Activated T-helper 2 cell treated with anti-CD3 and anti-CD28 coated beads, Interferon-gamma antibody, Interleukin-2, Interleukin-4, amounts not matched to agents 10 μg/mL and 5 μg/mL and 100 μg/mL, durations not matched to agents 14 hours and 24 hours and 36 hours (primary cell): ENCODE measurements at places on chromosomes 13 and 19. TPM values are rescaled to one million over a fixed set of nuclear protein-coding genes. Genes with fewer than 3 reads are reported as not detected.
A peak's percentile ranks its signal among the peaks of the same experiment; 100 is the strongest.

DNA sequence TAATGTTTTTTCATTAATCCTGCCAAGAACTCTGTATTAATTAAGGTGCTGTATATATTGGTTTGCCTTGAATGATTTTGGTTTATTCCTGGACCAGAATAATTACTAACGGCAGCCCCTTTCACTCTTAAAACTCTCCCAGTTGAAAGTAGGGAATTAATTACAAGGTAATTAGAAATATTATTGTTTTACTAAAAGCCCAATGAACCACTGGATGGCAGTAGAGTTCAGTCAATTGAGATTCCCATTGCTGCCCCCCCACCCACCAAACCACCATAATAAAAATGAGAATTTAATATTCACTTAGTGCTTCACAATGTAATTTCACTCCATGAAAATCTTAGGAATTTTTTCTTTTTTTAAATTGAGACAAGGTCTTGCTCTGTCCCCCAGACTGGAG, 13.7 kb downstream of the WBP4 start:
- peaks cover 65% of the 10 kb centered on the region for H3K36me3 ChIP-seq
- no peaks in the 10 kb centered on the region for H3K4me1 ChIP-seq
- no peak overlapping the region for H3K4me3 ChIP-seq
- H3K27me3 ChIP-seq = no peaks in the 10 kb centered on the region
- H3K27ac ChIP-seq = no peak overlapping the region

Gene CYP2A6
- total RNA-seq = not detected in 2 replicates

Gene ODAD3
- total RNA-seq = 0.37 TPM in 1 of 2 replicates, not detected in the other

DNA sequence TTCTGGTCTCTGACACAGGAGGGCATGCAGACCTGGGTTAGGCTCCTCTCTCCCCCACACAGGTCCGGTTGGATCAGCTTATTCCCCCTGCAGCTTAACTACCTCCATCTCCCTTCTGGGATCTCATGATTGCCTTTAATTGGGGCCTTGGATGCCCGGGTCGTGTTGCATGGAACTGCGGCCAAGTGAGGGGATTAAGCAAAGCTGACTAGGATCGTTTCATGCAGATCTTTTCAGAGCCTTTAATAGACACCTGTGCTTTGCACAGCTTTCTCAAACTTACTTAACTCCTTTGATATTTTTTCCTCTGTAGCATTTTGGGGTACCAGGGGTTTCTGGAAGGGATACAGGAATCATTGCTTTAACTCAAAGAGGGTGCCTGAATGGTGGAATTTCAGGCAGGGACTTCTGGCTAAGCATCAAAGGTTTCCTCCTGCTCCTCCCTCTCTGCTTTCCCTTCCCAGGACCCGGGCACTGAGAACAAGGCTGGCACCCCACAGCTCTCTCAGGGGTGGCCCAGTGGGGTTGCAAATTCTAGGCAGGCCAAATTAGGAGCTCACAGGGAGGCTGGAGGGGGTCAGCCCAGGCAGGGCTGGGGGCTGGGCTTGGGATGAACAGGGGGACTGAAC, 477 bp downstream of the NFILZ start:
- no peak overlapping the region for H3K4me3 ChIP-seq
- no peaks in the 10 kb centered on the region for H3K4me1 ChIP-seq
- H3K27me3 ChIP-seq = no peaks in the 10 kb centered on the region
- no peak for DNase-seq

Gene ZNF254
- 8.7 and 11.5 TPM in 2 replicates for total RNA-seq

Gene ZNF628
- 8.6 and 9.5 TPM in 2 replicates for total RNA-seq

DNA sequence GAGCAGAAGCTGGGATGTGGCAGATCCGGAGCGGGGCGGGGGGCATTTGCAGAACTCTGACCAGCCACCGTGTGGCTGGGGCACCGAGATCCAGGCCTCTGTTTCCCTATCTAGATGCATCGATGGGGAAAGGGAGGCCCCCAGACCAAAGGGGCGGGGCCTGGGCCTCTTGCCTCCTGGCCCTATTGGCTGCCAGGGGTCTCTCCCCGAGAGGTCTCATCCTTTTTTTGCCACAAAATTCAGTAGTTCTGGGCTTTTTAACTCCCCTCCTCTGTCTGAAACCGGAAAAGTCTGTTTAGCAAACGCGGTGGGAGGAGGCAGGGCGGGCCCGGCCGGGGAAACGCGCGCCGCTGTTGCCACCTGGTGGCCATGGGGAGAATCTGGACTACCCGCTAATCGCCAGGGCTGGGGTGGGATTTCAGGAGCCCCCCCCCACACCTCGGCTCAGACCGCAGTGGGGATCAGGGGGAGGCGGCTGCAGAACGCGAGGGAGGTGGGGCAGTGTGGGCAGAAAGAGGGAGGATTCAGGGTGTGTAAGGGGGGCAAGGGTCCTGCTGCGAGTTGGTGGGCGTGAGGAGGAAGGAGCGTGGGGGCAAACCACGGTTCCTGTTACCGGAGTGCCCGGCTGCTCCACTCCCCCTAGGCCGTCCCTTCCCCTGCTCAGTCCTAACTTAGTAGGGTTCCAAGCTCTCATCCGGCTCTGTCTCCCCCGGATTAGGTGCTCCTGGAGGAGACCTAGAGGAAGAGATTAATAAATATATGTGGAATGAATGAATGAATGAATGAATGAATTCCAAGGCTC, 28.3 kb downstream of the IL12RB1 start:
- H3K27ac ChIP-seq = peak overlapping the region; percentile 67
- peaks cover 10% of the 10 kb centered on the region for H3K4me1 ChIP-seq

Gene CGB1
- not detected in 2 replicates for total RNA-seq

Gene IGFL3
- total RNA-seq = not detected in 2 replicates

Gene C19orf25
- total RNA-seq = 33.0 and 37.9 TPM in 2 replicates

DNA sequence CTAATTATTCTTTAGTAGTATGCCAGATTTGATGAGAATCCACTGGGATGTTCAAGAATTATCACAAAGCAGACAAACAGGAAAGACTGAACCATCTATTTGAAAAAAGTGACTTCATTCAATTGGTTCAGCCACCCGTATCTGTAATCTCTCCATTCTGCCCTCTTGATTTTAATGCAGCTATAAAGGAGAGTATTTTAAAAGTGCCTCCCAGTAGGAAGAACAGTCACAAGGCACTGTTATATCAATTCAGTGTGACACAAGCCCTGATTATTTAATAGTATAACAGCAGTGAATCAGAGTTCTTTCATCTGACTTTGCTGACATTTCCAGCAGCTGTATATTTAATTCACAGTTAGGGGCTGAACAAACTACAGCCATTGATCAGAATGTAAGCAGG, 77.3 kb upstream of the SLAIN1 start:
- no peaks in the 10 kb centered on the region for H3K4me1 ChIP-seq
- peaks cover 14% of the 10 kb centered on the region for H3K27me3 ChIP-seq
- no peak overlapping the region for H3K27ac ChIP-seq
- no peak overlapping the region for H3K4me3 ChIP-seq

Gene AP1M2
- total RNA-seq = not detected in 2 replicates

GRCh38 chr13:30366088-30366487, 56.2 kb upstream of the UBE2L5 start:
- H3K4me3 ChIP-seq = no peak overlapping the region
- peaks cover 70% of the 10 kb centered on the region for H3K36me3 ChIP-seq
- H3K27ac ChIP-seq = no peak overlapping the region
- peaks cover 27% of the 10 kb centered on the region for H3K4me1 ChIP-seq
- no peak for DNase-seq
- no peaks in the 10 kb centered on the region for H3K27me3 ChIP-seq

GRCh38 chr13:113031465-113031864, 62.5 kb downstream of the MCF2L start:
- no peak overlapping the region for H3K4me3 ChIP-seq
- no peaks in the 10 kb centered on the region for H3K27me3 ChIP-seq
- DNase-seq = no peak
- no peaks in the 10 kb centered on the region for H3K36me3 ChIP-seq
- H3K4me1 ChIP-seq = no peaks in the 10 kb centered on the region

DNA sequence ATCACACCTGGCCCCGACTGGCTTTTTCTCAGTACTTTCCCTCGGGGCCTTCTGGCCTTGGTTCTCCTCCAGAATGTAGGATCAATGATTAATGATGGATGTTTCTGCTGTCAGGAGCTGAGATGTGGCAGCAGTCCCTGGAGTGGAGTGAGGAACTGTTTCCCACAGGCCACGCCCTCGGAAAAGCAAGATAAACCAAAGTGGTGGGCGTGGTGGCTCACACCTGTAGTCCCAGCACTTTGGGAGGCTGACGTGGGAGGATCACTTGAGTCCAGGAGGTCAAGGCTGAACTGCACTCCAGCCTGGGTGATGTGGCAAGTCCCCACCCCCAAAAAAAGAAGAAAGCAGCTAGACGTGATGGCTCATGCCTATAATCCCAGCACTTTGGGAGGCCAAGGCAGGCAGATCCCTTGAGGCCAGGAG, 7.1 kb upstream of the SHFL start:
- no peaks in the 10 kb centered on the region for H3K4me1 ChIP-seq
- peaks cover 7% of the 10 kb centered on the region for H3K27me3 ChIP-seq
- H3K36me3 ChIP-seq = no peaks in the 10 kb centered on the region
- no peak overlapping the region for H3K4me3 ChIP-seq
- no peak overlapping the region for H3K27ac ChIP-seq

GRCh38 chr13:112131713-112132113, 64.8 kb downstream of the SOX1 start:
- no peak for DNase-seq
- no peak overlapping the region for H3K4me3 ChIP-seq
- no peaks in the 10 kb centered on the region for H3K27me3 ChIP-seq

Gene SLC25A41
- 0.30 and 0.32 TPM in 2 replicates for total RNA-seq

DNA sequence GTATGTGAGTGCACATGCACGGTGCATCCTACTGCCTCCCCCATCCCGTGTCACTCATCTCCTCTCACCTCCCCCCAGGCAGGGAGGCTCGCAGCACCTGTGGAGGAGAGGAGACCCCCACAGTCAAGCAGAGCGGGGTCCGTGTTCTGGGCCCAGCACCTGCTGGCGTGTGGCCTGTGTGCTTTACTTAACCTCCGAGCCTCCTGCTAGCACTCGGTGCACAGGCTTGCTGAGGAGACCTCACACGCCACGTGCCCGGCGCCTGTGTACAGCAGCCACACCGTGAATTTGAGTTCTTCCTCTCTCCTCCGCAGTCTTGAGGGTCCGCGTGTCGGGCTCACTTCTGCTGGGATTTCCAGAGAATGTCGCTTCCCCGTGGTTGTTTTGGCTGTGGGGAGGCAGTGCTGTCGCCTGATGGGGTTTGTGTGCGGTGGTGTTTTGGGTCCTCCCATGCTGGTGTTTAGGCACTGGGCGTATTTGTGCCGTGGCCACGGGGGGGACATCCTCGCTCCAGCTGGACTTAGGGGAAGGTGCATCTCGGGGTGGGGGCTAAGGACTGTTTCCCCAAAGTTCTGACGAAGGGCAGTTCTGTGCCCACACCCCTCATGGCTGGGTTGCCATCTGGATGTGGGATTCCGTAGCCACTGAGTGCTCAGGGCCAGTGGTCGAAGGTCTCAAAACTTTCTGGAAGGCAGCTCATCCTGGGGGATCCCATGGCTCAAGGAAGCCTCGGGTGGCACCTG, 34.8 kb upstream of the TMEM255B start:
- H3K27ac ChIP-seq = peak overlapping the region; percentile 28
- H3K4me1 ChIP-seq = peaks cover 4% of the 10 kb centered on the region
- no peaks in the 10 kb centered on the region for H3K27me3 ChIP-seq
- H3K36me3 ChIP-seq = no peaks in the 10 kb centered on the region

- H3K36me3 ChIP-seq = peaks cover 33% of the 10 kb centered on the region
- no peaks in the 10 kb centered on the region for H3K27me3 ChIP-seq
- DNase-seq = no peak
- H3K4me3 ChIP-seq = no peak overlapping the region
Observed at GRCh38 chr13:41609828-41610227, 152.5 kb downstream of the RGCC start.

DNA sequence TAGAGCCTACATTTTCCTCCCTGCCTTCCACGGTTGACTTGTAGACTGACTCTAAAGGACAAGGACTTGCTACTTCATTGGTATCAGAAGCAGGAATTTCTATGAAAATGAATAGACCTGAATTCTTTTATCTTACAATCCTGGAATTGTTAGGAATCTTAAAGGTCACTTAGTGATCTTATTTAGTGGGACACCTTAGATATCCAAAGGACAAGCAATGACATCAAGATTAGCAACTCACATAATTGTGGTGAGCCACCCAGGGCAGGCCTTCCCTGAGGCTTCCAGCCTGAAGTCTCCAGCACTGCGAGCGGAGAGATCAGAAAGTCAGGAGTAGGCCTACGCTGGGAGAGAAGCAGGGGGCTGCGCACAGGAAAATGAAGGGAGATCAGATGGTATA, 37.8 kb downstream of the KLF5 start:
- no peak overlapping the region for H3K27ac ChIP-seq
- no peak overlapping the region for H3K4me3 ChIP-seq
- H3K27me3 ChIP-seq = no peaks in the 10 kb centered on the region

DNA sequence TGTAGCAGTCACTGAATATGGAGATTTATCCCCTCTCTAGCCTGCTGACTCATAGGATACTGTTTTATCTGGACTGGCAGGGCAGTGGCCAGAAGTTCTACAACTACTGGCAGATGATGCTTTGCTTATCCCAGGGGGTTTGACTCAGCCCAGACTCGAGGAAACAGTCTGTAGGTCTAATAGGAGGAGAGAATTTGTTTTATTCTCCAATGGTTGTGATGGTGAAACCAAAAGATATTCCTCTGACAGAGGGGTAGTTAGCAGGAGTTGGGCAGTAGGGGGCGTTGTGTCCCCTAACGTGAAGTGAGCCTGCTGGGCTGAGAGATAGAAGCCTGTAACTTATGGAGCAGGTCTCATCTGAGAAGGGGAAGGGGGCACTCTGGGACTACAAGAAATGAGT, 74.9 kb downstream of the WTIP start:
- H3K4me3 ChIP-seq = no peak overlapping the region
- no peaks in the 10 kb centered on the region for H3K27me3 ChIP-seq
- H3K27ac ChIP-seq = no peak overlapping the region

- H3K4me1 ChIP-seq = peaks cover 39% of the 10 kb centered on the region
- peak overlapping the region; percentile 81 for H3K27ac ChIP-seq
- H3K4me3 ChIP-seq = no peak overlapping the region
Observed at GRCh38 chr13:40494946-40495620, 171.4 kb downstream of the FOXO1 start.

- peaks cover 22% of the 10 kb centered on the region for H3K4me1 ChIP-seq
- H3K27ac ChIP-seq = peak overlapping the region; percentile 87
- no peaks in the 10 kb centered on the region for H3K27me3 ChIP-seq
- DNase-seq = no peak
- H3K4me3 ChIP-seq = peak overlapping the region; percentile 91
- H3K36me3 ChIP-seq = peaks cover 34% of the 10 kb centered on the region
Observed at GRCh38 chr19:12800923-12801465, 606 bp downstream of the PRDX2 start.

Gene EPSTI1
- total RNA-seq = 10.3 and 11.9 TPM in 2 replicates

Gene CCNE1
- total RNA-seq = 37.4 and 39.6 TPM in 2 replicates
